Femur (tissue), 1 donor: ENCODE measurements at places on chromosomes 4 and X.

DNA sequence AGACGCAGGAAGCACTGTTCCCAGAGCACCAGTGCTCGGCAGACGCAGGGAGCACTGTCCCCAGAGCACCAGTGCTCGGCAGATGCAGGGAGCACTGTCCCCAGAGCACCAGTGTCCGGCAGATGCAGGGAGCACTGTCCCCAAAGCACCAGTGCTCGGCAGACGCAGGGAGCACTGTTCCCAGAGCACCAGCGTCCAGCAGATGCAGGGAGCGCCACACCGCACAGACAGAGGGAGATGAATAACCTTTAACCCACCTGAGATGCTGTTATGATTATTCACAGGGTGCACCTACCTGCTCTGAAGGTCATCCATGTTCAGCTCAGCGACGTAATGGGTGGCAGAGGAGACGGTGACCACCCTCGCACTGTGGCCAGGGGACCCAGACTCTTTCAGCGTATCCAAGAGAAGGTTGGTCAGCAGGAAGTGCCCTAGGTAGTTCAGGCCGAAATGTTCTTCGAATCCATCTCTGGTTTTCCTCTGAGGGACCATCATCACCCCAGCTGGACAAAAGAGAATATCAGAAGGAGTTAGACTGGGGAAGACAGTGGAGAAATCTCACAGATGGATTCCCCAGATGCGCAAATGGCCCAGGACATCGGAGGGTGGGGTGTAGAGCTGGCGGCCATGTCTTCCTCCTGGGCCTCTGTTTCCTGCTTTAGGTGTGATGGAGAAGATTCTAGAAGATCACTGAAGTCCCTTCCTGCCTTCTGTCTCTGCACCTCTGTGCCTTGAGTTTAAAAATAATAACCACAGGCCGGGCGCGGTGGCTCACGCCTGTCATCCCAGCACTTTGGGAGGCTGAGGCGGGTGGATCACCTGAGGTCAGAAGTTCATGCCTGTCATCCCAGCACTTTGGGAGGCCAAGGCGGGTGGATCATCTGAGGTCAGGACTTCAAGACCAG, 234.1 kb downstream of the DHRSX start:
- DNase-seq, result no peak

- no peak for DNase-seq
These were observed 76.6 kb downstream of the PRKX start for GRCh38 chrX:3636803-3637202.

- DNase-seq, result peak; percentile 46
These were observed 536 bp downstream of the OTUD5 start for GRCh38 chrX:48956728-48957414.

GRCh38 chr4:164012396-164013027, 518.0 kb downstream of the TMA16 start:
- DNase-seq, result peak; percentile 29

- DNase-seq, result no peak
These were observed 174.9 kb upstream of the VEGFC start for GRCh38 chr4:176967586-176967985.

DNA sequence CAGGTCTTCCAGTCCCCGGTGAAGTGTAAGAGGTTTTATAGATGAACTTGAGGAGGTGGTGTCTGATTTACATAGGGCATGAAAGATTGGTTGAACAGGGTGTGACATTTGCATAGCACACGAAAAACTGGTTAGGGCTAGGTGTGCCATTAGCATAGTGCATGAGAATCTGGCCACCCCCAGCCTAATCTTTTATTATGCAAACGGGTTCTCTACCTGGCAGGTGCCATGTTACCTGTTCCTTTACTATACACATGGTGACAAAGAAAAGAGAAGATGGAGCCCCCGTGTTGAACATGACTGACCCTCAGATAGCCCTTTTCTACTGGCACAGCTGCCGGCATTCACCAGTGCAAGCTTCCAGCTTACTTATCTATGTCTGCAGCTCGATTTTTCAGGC, 71.0 kb downstream of the UCHL1 start:
- DNase-seq, result no peak

DNA sequence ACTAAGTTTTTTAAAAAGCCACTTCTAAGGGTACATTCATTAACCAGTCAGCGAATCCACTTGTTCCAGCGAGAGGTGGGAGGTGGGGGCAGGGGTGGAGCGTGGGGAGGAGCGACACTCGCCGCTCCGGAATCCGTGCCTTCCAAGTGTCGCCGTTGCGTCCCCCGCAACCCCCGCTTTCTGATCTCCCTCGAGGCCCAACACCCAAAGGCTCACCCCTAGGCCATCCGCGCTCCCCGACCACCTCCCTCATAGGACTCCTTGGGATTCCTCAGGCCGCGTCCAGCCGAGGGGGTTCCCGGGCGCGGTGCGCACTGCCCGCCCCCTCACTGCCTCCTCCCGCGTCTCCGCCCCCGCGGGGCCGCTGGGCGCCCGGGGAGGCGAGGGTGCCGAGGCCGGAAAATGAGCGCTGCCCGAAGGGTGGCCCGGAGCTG, 108.1 kb upstream of the STOX2 start:
- DNase-seq, result peak; percentile 44

- no peak for DNase-seq
These were observed 99.6 kb upstream of the SORBS2 start for GRCh38 chr4:185911556-185912064.

DNA sequence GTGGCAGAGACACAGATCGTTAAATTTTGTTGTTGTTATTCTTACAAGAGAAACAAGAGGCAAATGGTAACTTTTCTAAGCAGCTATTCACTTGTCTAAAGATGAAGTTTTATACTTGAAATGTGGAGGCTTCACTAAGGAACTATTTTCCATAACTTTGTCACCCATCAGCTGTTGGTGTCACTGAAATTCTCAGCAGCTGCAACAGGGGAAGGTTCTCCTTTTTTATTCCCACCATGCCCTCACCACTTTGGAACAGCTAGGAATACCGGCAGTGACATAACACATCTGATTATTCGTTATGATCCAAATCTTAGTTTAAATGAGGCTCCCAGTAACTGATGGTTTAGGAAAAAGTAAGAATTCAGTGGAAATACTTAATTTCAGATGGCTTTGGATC, 147.0 kb upstream of the LEF1 start:
- no peak for DNase-seq

DNA sequence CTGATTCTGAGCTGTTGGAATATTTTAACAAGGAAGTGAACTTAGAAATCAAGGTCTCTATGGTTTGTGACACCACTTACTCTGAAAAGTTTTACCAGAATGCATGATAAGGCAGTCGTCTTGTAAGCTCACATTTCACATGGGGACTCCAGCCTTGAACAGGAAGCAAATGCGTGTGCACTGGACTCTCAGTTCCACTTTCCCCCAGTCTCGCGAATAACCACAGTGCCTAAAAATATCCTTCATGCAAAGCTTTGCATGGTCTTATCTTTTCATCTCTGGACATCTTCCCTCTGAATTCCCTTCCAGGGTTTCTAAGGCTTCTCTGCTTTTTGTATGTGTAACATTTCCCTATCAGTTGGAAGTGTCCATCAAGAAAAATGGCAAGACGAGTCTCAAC, 581.8 kb downstream of the NLGN4X start:
- no peak for DNase-seq

DNA sequence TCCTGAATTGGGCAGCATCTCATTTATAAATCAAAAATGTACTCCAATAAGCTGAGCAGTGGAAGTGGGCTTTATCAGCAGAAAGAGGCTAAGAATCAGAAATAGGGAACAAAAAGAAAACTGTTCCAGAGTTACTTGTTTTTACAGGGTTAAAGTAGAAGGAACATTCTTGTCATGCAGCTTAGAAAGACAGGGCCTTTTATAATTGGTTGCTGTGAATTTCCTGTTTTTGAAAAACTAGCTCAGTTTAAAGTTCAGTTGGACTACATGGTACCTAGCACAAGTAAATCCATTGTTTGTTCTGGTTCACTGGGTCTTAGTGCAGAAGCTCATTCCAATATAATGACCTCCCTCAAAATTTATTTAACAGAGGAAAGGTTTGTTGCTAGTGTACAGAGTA, 200.8 kb downstream of the GRIA2 start:
- no peak for DNase-seq

DNA sequence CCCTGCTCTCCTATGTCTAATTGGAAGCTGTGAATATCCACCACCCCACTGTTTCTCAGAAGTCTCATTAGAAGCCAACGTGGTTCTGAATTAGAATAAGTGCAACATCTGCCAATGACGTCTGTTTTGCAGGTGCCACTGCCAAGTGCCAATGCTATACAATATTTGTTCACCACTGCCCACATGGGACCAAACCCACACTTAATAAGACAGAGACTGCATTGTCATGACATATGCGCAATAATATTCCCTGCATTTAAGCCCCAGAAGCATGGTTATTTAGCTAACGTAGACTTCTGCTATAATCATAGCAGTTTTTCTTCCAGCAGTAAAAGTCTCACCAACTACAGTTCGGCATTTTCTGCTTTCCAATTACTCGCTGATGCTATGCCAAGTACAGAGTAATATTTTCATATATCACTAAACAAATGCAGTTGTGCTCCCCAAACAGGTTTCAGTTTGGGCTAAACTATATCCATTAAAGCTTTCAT, 262.5 kb upstream of the PCDH18 start:
- peak; percentile 56 for DNase-seq

- DNase-seq, result no peak
These were observed 200.6 kb upstream of the LDB2 start for GRCh38 chr4:17098996-17099395.

DNA sequence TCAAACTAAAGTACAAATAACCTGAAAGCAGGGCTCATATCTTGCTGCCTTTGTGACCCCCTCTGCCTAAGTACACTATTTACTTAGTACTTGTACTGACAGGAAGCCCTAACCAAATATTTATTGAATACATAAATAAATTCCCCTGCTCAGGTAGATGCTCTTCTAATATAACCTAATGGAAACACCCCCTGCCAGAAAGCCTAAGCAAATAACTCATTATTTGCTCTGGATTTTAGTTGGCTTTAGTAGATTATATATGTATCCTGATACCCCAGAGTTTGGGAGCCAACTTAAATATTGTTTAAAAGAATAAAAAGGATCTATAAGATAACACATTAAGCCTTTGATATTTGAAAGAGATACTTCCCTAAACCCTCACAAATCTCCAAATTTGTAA, 318.2 kb downstream of the PPP1R2C start:
- DNase-seq, result no peak

- no peak for DNase-seq
These were observed 136.4 kb downstream of the TRIML1 start for GRCh38 chr4:188275686-188276085.

GRCh38 chr4:28350485-28350884, 1489.8 kb downstream of the STIM2 start:
- no peak for DNase-seq

- no peak for DNase-seq
These were observed 139.2 kb downstream of the NSUN7 start for GRCh38 chr4:40888933-40889332.

GRCh38 chr4:4730249-4730648, 129.2 kb upstream of the MSX1 start:
- DNase-seq, result no peak

DNA sequence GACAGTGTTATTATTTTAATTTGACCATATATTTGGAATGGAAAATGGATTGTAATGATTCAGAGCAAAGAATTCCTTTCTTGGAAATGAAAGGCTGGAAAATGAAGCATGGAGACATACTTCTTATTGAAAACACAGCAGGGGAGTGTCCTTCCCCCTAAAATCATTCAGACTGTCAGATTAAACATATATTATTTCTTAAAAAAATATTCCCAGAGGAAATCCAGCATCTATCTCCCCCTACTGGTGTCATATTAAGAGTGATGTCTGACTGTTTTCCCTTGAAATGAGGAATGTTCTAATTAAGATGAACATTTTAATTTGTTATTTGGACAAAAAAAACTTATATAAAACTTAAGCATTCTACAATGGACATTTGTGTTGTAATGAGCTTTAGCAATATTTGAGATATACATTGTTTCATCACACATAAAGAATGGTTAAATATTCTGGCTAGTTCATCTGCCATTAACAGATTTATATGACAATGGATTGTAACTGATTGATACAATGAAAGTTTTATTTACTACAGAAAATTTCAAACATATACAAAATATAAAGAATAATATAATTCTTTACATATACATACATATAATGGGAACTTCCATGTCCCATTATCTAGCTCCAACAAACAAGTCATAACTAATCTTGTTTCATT, 264.6 kb downstream of the SPRY1 start:
- no peak for DNase-seq

- DNase-seq, result no peak
These were observed 45.7 kb upstream of the INTU start for GRCh38 chr4:127586922-127587571.

DNA sequence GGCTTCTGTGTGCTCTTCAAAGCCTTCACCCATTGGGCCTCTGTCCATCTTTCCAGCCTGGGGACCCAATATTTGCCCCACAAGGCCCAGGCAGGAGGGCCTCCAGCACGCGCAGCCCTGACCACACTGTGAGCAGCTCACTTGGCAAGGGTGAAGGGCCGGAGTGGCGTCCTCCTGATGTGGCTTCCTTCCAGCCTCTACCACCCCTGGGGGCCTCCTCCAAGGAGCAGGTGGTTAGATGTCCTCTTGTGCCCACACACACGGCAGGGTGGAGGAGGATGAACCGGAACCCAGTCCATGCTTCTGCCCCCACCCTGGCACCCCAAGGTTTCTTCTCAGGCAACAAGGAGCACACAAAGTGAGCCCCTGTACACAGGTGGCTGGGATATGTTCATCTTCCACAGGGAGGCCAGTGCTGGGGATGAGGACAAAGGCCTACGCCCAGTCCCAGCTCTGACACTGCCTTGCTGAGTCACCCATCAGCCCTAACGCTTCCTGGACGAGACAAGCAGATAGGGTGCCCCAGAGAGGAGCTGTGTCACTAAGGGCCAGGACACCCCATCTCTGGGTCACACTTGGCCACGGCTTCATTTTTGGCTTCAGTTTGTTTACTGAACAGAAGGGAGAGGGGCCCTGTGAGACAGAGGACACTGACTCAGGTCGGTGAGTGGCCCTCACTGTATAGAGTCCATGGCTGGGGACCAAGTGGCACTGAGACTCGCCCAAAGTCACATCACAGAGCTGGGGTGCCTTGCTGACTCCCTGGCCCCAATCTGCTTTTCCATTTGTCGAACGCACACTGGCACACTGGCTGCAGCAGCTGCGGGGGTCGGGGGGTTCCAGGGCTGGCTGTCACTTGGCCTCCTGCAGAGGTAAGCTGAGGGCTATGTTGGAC, 1.9 kb downstream of the UBL4A start:
- DNase-seq, result no peak
